ENCODE measurements at places on chromosomes 3 and 15. TPM values are rescaled to one million over a fixed set of nuclear protein-coding genes. Genes with fewer than 3 reads are reported as not detected.

- DNase-seq = no peak
These were observed 26.6 kb downstream of the GP9 start for GRCh38 chr3:129087138-129087702.

GRCh38 chr3:157174290-157174648 lies 14.3 kb upstream of the CCNL1 start:
- DNase-seq = no peak

The CELF6 gene
- total RNA-seq = 1.0 TPM

- no peak for DNase-seq
These were observed 9.5 kb downstream of the IGDCC4 start for GRCh38 chr15:65413051-65413759.

DNA sequence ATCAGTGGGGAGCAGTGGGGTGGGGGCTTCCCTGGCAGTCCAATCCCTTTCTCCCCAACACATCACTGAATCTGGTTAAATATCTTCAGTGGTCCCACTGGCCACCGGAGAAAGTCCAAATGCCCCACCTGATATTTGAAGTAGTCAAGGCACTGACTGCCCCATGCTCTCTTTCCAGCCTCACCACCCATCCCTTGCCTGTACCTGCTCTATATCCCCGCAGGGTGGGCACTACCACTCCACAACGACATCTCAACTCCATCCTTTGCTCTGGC lies 101.7 kb downstream of the DAPK2 start:
- DNase-seq = no peak

DNA sequence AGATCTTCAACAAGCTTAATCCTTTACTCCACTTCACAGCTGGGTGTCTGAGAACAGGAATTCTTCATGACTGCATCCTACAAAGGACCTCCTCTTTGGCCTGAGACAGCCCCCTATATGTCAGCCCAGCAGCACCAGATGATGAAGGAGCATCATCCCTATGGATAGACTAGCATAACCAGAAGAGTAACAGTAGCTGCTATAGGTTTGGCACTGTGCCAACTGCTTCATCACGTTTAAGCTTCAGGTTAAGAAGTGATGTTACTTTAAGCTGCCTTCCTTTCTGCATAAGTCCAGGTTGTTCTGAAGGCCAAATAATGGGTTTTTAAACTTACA lies 50.6 kb downstream of the CMSS1 start:
- DNase-seq = no peak

The ENTPD3 gene
- total RNA-seq = not detected

DNA sequence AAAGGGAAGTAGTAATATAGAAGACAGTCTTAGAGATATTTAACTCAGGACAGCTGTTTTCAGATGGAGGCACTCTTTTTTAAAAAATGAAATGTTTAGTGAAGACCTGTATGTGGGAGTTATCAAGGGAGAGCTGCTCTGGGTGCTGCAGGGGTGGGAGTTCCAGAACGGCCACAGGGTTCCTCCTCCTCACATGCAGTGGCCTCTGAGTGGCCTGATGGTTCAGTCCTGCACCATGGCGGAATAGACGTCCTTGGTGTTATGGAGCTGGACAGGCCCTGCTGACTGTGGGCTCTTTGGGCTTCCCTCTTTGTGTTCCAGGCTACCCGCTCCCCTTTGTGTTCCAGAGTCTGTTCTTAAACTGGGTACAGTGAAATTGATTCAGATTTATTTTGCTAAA lies 126.1 kb downstream of the CHST2 start:
- DNase-seq = no peak

DNA sequence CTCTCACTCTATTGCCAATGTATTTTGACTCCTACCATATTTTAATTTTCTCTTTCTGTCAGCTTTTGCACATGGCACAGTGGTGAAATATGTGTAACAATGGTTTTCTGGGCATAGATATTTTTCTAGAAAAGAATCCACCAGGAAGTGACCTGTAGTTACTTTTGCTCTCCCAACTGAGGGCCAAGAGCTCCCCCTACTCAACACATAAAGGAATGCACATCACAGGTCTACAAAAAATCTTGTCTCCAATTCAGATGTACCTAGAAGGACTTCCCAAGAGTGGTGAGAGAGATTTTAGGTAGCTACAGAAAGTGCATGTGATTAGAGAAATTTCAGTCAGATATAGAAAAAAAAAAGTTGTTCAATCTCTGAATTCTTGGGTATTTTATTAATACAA lies 15.6 kb downstream of the CPA3 start:
- no peak for DNase-seq

GRCh38 chr15:26260517-26261133 lies 397.5 kb upstream of the ATP10A start:
- DNase-seq = peak; percentile 16

DNA sequence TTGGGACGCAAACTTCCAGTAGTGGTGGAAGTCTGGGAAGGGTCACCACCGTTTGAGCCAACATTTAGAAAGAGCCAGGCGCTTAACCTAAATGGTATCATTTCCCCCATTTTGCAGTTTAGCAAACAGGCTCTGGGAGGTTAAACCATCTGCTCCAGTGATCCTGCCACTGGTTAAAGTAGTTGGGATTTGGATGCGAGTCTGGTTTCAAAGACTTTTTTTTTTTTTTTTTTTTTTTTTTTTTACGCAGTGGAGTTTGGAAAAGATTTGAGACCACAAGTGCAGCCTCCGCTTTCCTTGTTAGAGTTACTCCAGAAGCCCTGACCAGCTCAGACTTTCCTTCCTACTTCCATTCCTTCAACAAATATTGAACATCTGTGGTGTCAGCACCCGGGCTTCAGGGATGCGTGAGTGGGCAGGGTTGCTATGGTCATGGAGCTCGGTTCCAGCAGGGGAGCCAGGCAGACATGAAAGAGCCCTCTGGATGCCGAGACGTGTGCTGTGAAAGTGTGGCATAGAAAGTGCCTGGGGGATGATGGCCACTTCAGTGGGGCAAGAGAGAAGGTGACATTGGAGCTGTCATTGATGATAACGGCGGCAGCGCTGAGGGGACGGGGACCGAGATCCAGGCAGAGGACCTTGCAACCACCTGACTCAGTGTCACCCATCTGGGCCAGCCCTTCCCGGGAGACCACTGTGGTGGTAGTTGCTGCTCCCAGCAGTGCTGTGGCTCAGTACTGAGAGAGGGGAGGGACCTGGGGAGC lies 1.1 kb upstream of the RNU6-1 start:
- peak; percentile 52 for DNase-seq

The CACNA2D3 gene
- 0.52 TPM for total RNA-seq

DNA sequence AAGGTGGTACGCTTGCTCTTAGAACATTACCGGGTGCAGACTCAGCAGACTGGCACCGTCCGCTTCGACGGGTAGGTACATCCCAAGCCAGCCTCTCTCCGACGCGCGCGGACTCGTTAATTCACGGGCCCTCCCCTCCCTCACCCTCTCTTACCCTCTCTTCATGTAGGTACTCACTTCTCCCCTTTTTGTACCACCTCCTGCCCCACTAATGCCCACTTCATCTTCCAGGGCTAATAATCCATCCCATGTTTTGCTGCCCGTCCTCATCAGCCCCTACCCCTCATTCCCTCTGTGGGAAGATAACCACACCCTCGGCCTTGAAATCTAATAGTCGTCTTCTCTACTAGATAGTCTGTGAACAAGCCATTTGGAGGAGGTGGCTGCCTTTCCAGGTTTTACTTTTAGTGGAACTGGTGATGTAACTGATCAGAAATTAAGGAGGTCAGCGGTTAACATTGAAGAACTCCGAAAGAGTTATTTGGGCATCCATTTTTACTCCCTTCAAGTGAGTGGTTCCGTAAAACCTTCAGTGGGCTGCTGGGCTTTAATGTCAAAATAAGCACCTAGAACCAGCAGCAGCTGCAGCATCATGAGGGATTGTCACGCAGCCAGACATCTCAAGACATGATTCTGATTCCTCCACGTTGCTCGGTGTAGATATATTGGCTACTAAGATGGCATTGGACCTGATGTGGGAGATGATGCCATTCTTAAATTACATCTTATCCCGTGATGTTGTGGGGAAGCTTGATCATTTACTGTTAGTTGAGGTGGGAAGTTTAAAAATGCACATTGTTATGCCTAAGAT lies 1.3 kb downstream of the FEM1B start:
- peak; percentile 66 for DNase-seq

- no peak for DNase-seq
These were observed 20.4 kb downstream of the SLC7A14 start for GRCh38 chr3:170565495-170565894.

Measured in myocyte (in vitro differentiated cells).